ENCODE measurements at places on chromosomes 6 and 20.

DNA sequence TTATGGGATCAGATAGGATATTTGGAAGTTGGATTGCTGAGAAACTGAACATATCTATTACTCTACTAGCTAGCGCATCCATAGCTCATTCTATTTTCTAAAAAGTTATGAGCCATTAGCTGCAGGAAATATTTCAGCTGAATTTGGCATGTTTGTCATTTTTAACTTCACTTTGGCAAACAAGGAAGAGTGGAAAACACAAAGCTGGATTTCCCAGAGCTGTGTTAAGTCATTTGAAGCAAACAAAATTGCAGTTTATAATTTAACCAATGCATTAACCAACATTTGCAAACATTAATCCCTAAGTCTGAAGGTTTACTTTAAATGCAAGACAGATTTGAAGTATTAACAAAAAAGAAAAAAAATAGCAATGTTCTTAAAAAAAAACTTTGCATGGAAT lies 1.2 kb downstream of the ALDH8A1 start:
- no peak for DNase-seq

- DNase-seq: peak; percentile 78
Observed at GRCh38 chr6:139370283-139370998, 4.0 kb downstream of the CITED2 start.

- DNase-seq: no peak
Observed at GRCh38 chr6:32819729-32820128, 2.9 kb upstream of the HLA-DOB start.

DNA sequence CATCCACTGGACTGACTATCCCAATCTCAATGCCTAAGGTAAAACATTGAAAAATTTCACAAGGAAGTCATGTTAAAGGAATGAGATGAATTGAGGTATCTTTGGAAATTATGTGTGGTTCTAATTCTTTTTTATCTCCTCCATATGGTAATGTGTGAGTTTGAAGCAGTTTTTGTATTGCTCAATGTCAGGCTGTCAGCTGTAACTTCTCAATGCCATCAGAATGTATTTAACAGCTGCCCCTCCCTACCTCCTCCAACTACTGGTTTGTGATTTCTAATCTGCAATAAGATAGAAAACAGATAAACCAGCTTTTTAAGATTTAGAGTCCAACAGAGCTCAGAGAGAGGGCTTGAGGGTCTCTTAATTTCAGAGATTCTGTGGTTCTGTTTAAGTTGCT lies 1005.8 kb upstream of the ADGRB3 start:
- DNase-seq: no peak

DNA sequence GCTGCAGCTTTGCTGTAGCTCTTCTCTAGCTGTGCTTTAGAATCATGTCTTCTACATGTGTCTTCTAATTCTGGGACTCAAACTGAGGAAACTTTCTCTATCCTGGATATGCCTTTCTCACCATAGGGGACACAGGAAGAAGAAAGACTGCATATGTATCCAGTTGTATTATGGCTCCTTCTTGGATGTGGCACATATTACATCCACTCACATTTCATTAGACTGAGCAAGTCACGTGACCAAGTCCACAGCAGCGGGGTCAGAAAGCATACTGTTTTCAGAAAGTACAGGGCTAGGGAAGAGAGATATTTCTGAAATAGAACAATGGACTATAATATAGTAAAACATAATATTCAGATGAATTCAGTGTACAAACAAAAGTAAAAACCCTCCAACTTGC lies 187.6 kb upstream of the RIMS1 start:
- DNase-seq: no peak

GRCh38 chr6:7956257-7956656 lies 45.7 kb upstream of the TXNDC5 start:
- no peak for DNase-seq

- DNase-seq: no peak
Observed at GRCh38 chr6:26214803-26215584, 127.8 kb downstream of the HFE start.

- no peak for DNase-seq
Observed at GRCh38 chr6:43076464-43077332, 584 bp downstream of the PTK7 start.

- DNase-seq: peak; percentile 24
Observed at GRCh38 chr6:167796192-167796981, 30.3 kb upstream of the AFDN start.

GRCh38 chr6:105872249-105872648 lies 213.9 kb upstream of the PRDM1 start:
- DNase-seq: no peak

DNA sequence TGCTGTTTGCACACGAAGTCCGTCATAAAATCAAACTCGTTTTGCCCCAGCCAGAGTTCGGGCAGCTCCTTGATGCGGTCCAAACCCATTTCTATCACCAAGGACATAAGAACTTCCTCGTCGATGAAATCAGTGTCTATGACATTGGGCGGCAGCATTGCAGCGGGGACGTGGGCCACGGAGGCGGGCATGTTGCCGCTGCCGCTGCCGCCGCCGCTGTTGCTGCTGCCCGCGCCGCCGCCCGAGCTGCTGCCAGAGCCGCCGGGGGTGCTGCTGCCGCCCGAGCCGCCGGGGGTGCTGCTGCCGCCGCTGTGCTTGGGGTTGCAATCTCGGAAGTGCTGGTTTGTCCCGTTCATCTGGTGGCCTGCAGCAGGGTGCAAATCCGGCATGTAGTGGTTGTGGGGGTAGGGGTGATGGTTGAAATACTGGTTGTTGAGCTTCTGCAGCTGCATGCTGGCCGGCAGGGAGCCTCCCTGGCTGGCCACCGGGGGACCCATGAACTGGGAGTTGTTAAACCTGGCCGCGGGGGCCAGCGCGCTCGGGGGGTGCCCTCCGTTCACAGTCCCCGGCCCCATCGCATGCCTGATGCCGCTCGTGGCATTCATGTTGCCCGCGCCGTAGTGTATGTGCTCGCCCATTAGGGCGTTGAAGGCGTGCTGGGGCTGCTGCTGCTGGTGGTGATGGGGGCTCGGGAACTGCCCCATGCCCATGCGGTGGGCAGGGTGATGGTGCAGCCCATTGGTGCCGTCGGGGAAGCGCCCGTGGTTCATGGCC lies 1.1 kb downstream of the CITED2 start:
- DNase-seq: no peak

DNA sequence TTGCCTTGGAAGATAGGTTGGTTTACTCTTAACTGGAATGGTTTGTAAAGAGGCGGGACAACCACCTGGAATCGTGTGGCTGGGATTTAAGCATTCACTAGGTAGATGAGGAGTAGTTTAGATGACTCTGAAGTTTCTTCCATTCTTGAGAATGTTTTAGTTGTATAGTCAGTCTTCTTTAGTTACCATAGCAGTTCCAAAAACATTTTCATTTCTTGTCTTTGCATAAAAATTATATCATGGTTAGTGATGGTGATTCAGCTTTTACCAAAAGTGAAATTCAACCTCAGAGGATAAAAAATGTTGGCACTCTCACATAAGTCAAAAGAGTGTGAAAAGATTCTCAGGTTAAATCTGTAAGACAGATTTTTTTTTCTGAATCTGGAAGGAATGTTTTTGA lies 70.3 kb downstream of the SMAP1 start:
- no peak for DNase-seq

GRCh38 chr6:39599973-39600372 lies 125.2 kb downstream of the KIF6 start:
- no peak for DNase-seq

DNA sequence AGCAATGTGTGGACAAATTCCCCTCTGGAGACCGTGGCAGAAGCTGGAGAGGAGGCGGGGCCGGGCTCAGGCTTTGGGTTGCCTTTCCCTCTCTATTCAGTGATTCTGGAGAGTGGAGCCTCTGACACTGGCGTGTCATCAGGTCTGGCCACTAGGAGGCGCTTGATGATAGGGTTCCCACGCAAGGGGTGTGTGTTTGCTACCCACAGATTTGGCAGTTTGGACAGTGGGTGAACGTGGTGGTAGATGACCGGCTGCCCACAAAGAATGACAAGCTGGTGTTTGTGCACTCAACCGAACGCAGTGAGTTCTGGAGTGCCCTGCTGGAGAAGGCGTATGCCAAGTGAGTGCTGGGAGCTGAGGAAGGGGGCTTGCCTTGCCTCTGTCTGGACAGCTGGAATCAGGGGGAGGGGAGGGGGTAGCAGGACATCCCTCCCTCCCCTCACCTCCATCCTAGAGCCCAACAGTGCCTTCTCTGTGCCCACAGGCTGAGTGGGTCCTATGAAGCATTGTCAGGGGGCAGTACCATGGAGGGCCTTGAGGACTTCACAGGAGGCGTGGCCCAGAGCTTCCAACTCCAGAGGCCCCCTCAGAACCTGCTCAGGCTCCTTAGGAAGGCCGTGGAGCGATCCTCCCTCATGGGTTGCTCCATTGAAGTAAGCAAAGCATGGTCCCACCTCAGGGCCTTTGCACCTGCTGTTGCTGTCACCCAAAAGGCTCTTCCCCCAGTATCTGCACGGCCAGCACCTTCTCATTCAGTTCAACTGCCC lies 14.3 kb downstream of the CAPN11 start:
- DNase-seq: no peak

GRCh38 chr20:50335105-50335504 lies 144.5 kb downstream of the CEBPB start:
- DNase-seq: no peak

GRCh38 chr6:92577077-92577719 lies 842.2 kb downstream of the EPHA7 start:
- DNase-seq: no peak

GRCh38 chr20:21788082-21788481 lies 82.6 kb downstream of the PAX1 start:
- no peak for DNase-seq

DNA sequence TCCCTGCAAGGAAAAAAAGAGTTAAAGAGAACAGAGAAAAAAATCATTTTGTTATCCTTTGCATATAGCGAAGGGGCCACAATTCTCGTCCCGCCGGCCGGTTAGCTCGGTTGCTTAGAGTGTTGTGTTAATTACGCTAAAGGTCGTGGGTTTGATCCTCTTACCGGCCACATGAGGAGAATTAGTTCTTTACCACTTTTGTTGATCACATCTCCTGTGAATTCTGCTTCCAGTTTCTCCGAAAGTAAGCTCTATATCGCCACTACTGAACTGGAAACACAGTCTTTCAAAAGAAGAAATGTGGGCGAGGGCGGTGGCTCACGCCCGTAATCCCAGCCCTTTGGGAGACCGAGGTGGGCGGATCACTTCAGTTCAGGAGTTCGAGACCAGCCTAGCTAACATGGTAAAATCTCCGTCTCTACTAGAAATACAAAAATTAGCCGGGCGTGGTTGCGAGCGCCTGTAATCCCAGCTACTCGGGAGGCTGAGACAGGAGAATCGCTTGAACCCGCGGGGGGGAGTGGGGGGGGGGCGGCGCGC lies 13.4 kb downstream of the PRSS16 start:
- no peak for DNase-seq

- no peak for DNase-seq
Observed at GRCh38 chr6:21751608-21752007, 158.1 kb downstream of the SOX4 start.

DNA sequence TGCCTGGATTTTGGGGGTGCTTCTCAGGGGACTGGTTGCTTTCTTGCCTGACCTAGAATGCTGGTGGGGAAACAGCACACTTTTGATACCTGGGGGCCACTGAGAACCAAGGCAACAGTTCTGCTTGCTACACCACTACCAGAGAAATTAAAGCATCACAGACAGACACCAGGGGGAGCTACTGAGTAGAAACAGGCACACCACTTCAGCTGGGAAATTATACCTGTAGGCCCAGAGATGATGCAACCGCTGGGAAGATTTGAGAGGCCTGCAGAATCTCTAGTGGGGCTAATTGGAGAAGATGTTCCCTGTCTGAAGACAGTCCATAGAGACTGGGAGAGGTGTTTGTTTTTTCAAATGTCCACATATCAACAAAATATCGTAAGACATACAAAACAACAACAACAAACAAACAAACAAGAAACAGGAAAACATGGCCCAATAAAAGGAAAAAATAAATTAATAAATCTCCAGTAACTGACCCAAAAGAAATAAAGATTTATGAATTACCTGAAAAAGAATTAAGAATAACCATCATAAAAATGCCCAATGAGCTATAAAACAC lies 129.4 kb upstream of the RIN2 start:
- DNase-seq: no peak

GRCh38 chr6:124334359-124334758 lies 530.7 kb downstream of the NKAIN2 start:
- no peak for DNase-seq

- no peak for DNase-seq
Observed at GRCh38 chr20:12984069-12984765, 24.6 kb upstream of the SPTLC3 start.

- no peak for DNase-seq
Observed at GRCh38 chr20:37228082-37228481, 33.5 kb downstream of the GHRH start.

DNA sequence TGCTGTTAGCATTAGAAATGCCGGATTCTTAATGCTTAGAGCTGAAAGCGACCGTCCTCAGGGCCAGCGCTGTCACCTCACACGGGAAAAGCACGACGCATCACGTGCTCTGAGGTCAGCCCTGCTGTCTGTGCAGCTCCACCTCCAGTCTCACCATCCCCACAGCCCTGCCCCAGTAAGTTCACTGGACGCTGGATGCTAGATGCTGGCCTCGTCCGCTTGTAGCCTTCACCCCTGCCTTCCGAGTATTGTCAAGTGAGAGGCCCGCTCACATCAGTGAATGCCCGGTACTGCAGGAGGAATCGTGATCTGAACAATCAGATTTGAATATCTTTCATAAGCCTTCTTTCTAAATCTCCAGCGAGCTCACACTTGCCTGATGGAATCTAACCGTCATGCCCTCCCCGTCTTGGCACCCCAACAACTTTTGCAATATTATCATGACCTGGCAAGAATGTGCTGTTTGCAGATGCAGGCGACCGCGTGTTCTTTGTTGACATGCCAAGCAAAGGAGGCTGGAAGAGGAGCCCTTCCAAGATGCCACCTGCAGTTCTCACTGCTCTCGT lies 64.9 kb downstream of the DLL1 start:
- no peak for DNase-seq

GRCh38 chr6:80610846-80611245 lies 504.4 kb downstream of the BCKDHB start:
- no peak for DNase-seq

- no peak for DNase-seq
Observed at GRCh38 chr20:4036351-4036750, 21.0 kb upstream of the RNF24 start.

GRCh38 chr6:84525907-84526306 lies 238.5 kb downstream of the TBX18 start:
- no peak for DNase-seq

GRCh38 chr6:115583290-115583689 lies 477.4 kb downstream of the FRK start:
- no peak for DNase-seq

- DNase-seq: no peak
Observed at GRCh38 chr6:156191895-156192294, 585.3 kb upstream of the ARID1B start.

- no peak for DNase-seq
Observed at GRCh38 chr6:56720882-56721281, 78.2 kb upstream of the DST start.

Data from cerebellar nuclear complex (tissue), 1 donor.